ENCODE measurements at places on chromosomes 5 and 9.

- H3K4me3 ChIP-seq, result no peak overlapping the region
- H3K4me1 ChIP-seq, result no peaks in the 10 kb centered on the region
- H3K27ac ChIP-seq, result no peak overlapping the region
- DNase-seq, result no peak
- H3K36me3 ChIP-seq, result no peaks in the 10 kb centered on the region
Measured at GRCh38 chr5:41598011-41598410, 87.6 kb upstream of the PLCXD3 start.

DNA sequence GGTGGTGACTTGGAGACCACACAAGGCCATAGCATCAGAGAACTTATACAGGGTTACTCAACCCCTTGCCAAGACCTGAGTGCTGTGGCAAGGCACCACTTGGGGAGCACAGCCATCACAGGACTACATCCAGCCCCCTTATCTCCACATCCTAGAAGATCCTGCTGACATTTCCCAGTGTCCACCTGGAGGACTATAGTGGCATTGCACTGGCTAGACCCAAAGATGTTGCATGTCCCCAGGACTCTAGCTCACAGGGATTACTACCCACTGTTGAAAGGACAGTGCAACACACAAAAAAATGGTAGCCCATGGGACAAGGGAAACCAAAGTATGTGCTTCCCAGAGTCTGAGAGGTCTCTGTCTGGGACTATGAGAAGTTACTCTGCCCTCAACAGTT lies 411.1 kb upstream of the NUDT12 start:
- no peak overlapping the region for H3K4me3 ChIP-seq
- H3K36me3 ChIP-seq, result no peaks in the 10 kb centered on the region
- H3K4me1 ChIP-seq, result no peaks in the 10 kb centered on the region
- H3K27me3 ChIP-seq, result no peaks in the 10 kb centered on the region
- H3K27ac ChIP-seq, result no peak overlapping the region

- no peaks in the 10 kb centered on the region for H3K27me3 ChIP-seq
- DNase-seq, result no peak
Measured at GRCh38 chr9:129840034-129840433, 4.8 kb downstream of the USP20 start.

DNA sequence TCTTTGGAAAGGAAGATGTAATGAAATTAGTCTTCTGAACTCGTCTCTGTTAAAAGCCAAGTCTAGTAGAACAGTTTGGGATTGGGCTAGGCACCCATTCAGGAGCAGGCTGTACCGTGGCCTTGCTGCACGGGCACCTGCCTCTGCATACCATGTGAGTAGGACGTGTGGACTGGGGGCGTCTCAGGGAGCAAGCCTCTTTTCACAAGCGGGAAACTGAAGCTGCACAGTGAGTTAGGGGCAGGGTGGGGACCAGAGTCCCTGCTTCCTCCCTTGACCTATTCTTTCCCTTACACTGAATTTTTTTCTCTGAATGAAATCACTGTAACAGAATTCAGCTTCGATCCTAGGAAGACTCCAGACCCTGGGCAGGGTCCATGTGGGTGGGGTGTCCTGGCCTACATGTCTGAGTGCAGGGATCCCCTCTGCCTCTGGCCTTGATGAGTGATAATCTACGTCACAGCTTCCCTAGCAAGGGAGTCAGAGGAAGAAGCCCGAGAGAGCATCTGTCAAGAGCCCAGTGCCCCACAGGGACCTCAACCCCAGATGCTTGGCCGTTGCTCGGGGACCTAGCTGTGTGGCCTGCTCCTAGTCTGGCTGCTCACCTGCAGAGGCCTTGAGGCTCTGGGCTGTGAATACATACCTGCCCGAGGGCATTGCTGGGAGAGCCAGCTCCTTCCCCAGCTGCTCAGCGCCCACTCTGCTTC lies 15.1 kb downstream of the PHF2 start:
- no peak for DNase-seq
- H3K27me3 ChIP-seq, result no peaks in the 10 kb centered on the region
- H3K27ac ChIP-seq, result no peak overlapping the region
- H3K36me3 ChIP-seq, result no peaks in the 10 kb centered on the region
- no peak overlapping the region for H3K4me3 ChIP-seq

GRCh38 chr5:149804478-149805450 lies 74.7 kb downstream of the PPARGC1B start:
- no peak overlapping the region for H3K4me3 ChIP-seq
- no peak for DNase-seq
- peaks cover 86% of the 10 kb centered on the region for H3K4me1 ChIP-seq
- H3K27ac ChIP-seq, result peak overlapping the region; percentile 76
- H3K27me3 ChIP-seq, result no peaks in the 10 kb centered on the region
- H3K36me3 ChIP-seq, result no peaks in the 10 kb centered on the region

- no peak overlapping the region for H3K4me3 ChIP-seq
- H3K4me1 ChIP-seq, result no peaks in the 10 kb centered on the region
- H3K27ac ChIP-seq, result no peak overlapping the region
- H3K36me3 ChIP-seq, result no peaks in the 10 kb centered on the region
- DNase-seq, result no peak
Measured at GRCh38 chr9:121797081-121797480, 145.6 kb downstream of the DAB2IP start.

GRCh38 chr5:14902826-14903560 lies 31.4 kb upstream of the ANKH start:
- no peaks in the 10 kb centered on the region for H3K27me3 ChIP-seq
- no peak for DNase-seq
- peaks cover 16% of the 10 kb centered on the region for H3K4me1 ChIP-seq

- H3K27ac ChIP-seq, result no peak overlapping the region
- no peak overlapping the region for H3K4me3 ChIP-seq
- DNase-seq, result no peak
- no peaks in the 10 kb centered on the region for H3K4me1 ChIP-seq
- peaks cover 2% of the 10 kb centered on the region for H3K36me3 ChIP-seq
- H3K27me3 ChIP-seq, result no peaks in the 10 kb centered on the region
Measured at GRCh38 chr5:6494939-6495338, 46.3 kb downstream of the UBE2QL1 start.

DNA sequence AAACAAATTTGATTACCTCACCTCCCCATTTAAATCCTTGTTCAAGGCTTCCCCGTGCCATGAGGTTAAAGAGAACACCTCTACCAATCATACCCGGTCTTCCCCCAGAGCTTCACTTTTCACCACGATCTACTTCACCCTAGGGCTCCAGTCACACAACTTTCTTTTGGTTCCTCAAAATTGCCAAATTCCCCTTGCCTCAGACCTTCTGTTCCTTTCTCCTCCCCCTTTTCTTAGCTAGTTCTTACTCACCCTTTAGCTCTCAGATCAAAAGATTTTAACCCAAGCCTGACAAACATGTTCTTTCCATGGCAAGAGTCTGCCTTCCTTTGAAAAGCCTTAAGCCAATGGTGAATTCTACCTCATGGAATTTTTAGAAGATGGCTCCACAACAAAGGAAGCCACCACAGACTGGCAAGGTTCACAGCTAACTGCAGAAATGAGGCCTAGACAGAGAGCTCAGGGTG lies 56.7 kb downstream of the MAPKAP1 start:
- H3K36me3 ChIP-seq, result no peaks in the 10 kb centered on the region
- H3K4me1 ChIP-seq, result peaks cover 6% of the 10 kb centered on the region
- no peaks in the 10 kb centered on the region for H3K27me3 ChIP-seq
- no peak overlapping the region for H3K27ac ChIP-seq
- no peak for DNase-seq
- H3K4me3 ChIP-seq, result no peak overlapping the region

- no peak for DNase-seq
- H3K27ac ChIP-seq, result no peak overlapping the region
- H3K36me3 ChIP-seq, result no peaks in the 10 kb centered on the region
- no peak overlapping the region for H3K4me3 ChIP-seq
- no peaks in the 10 kb centered on the region for H3K27me3 ChIP-seq
Measured at GRCh38 chr9:115296831-115297565, 179.0 kb upstream of the TNC start.

DNA sequence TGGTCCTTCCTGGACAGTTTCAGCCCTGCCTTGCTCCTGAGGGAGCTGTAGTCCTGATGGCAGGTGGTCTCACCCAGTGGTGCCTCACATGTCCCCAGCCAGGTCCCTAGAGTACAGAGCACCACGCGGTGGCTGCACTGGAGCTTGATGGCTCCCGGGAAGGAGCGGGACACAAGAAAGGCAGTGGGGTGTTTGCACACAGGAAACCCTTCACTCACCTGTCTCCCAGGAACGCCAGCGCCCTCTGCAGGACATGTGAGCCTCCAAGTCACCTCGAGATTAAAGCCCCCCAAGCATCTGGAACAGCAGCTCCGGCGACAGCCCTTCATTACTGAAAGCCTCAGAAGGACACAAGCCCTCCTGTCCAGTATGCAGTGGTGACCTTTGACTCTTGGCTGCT lies 19.9 kb upstream of the TMEM250 start:
- no peak overlapping the region for H3K27ac ChIP-seq
- peaks cover 5% of the 10 kb centered on the region for H3K4me1 ChIP-seq
- H3K4me3 ChIP-seq, result no peak overlapping the region
- no peak for DNase-seq

- H3K27ac ChIP-seq, result no peak overlapping the region
- no peak for DNase-seq
- no peaks in the 10 kb centered on the region for H3K36me3 ChIP-seq
- no peak overlapping the region for H3K4me3 ChIP-seq
- no peaks in the 10 kb centered on the region for H3K4me1 ChIP-seq
Measured at GRCh38 chr9:33903157-33903780, 86.3 kb downstream of the UBE2R2 start.

GRCh38 chr5:56212130-56212879 lies 20.8 kb downstream of the ANKRD55 start:
- no peaks in the 10 kb centered on the region for H3K27me3 ChIP-seq
- H3K4me1 ChIP-seq, result no peaks in the 10 kb centered on the region
- H3K4me3 ChIP-seq, result no peak overlapping the region
- no peak for DNase-seq

- peaks cover 13% of the 10 kb centered on the region for H3K4me1 ChIP-seq
- no peak overlapping the region for H3K4me3 ChIP-seq
- DNase-seq, result no peak
- no peaks in the 10 kb centered on the region for H3K36me3 ChIP-seq
- no peaks in the 10 kb centered on the region for H3K27me3 ChIP-seq
- no peak overlapping the region for H3K27ac ChIP-seq
Measured at GRCh38 chr9:93054758-93055704, 3.5 kb upstream of the SUSD3 start.

GRCh38 chr5:111744455-111744854 lies 12.5 kb downstream of the NREP start:
- no peaks in the 10 kb centered on the region for H3K36me3 ChIP-seq
- H3K4me3 ChIP-seq, result no peak overlapping the region
- no peak overlapping the region for H3K27ac ChIP-seq
- H3K4me1 ChIP-seq, result peaks cover 49% of the 10 kb centered on the region
- DNase-seq, result no peak

GRCh38 chr5:67506241-67506640 lies 309.6 kb upstream of the CD180 start:
- no peak overlapping the region for H3K27ac ChIP-seq
- no peak for DNase-seq
- no peak overlapping the region for H3K4me3 ChIP-seq
- no peaks in the 10 kb centered on the region for H3K27me3 ChIP-seq
- H3K4me1 ChIP-seq, result no peaks in the 10 kb centered on the region

DNA sequence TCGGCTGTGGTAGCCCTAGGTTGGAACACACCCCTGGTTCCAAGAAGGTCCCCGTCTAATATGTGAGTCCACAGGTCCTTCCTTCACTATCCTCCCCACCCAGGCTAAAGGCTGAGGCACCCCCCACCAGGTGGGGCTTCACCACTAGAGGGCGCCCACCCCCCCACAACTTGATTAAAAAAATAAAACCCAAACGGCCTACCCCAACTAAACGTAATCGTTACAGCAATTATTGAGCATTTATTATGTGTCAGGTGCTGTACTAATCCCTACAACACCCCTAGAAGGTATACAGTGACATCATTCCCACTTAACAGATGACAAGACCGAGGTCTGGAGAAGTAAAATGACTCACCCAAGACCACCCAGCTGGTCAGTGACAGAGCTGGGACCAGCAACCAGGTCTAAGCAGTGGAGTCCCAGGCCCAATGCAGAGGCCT lies 65.0 kb downstream of the FGF18 start:
- no peaks in the 10 kb centered on the region for H3K36me3 ChIP-seq
- DNase-seq, result no peak
- no peak overlapping the region for H3K4me3 ChIP-seq

GRCh38 chr9:111597852-111598732 lies 1.4 kb downstream of the PTGR1 start:
- no peaks in the 10 kb centered on the region for H3K27me3 ChIP-seq
- peaks cover 47% of the 10 kb centered on the region for H3K4me1 ChIP-seq
- peak overlapping the region; percentile 90 for H3K27ac ChIP-seq

DNA sequence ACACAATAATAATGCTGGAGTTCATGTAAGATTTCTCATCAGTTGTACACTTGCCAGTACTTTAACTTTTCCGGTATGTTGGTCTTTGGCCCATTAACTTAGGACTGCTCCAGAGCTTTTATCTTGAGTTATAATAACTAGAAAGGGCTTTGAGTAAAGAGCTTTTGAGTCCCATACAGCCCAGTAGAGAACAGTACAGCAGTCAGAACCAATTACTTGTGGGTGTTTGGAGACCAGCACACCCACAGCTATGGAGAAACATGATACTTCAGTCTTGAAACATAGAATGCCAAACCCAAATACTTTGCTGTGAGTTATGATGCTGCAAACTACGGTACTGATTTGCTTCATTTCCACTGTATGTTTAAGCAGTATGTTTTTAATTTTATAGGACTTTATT lies 374.3 kb downstream of the CCDC171 start:
- no peak overlapping the region for H3K27ac ChIP-seq
- no peaks in the 10 kb centered on the region for H3K4me1 ChIP-seq
- no peaks in the 10 kb centered on the region for H3K36me3 ChIP-seq
- no peak for DNase-seq
- H3K27me3 ChIP-seq, result no peaks in the 10 kb centered on the region
- no peak overlapping the region for H3K4me3 ChIP-seq

GRCh38 chr5:139399501-139400121 lies 4.3 kb downstream of the SPATA24 start:
- H3K27ac ChIP-seq, result no peak overlapping the region
- no peaks in the 10 kb centered on the region for H3K27me3 ChIP-seq
- no peak for DNase-seq
- no peaks in the 10 kb centered on the region for H3K36me3 ChIP-seq
- peaks cover 39% of the 10 kb centered on the region for H3K4me1 ChIP-seq

- H3K36me3 ChIP-seq, result no peaks in the 10 kb centered on the region
- H3K4me1 ChIP-seq, result no peaks in the 10 kb centered on the region
- H3K27me3 ChIP-seq, result no peaks in the 10 kb centered on the region
- peak overlapping the region; percentile 73 for H3K27ac ChIP-seq
- DNase-seq, result no peak
Measured at GRCh38 chr5:67648201-67648671, 451.6 kb upstream of the CD180 start.

DNA sequence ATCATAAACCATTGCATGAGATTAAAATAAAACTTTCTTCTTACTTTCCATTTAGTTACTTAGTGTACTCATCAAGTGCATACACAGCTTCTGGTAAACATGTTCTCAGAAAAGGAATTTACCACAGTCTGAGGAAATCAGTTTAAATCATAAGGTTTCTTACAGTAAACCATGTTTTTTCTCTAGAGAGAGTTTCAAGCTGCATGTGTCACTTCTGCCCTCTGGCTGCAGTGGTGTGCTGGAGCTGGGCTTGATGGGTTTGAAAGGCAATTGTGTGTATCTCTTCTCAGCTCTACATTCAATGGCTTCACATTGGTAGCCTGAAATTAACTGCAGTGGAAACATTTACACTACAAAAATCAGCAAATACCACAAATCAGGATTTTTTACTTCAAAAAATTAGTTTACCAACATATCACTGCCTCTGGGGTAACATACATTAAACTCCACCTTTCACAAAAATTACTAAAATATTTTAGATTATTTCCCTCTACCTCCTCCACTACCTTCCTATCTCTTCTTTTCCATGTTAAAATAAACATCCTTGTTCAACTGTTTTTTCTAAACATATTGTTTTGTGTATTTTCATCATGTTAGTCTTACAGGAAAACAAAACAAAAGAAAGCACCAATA lies 414.3 kb downstream of the ANXA1 start:
- no peak overlapping the region for H3K27ac ChIP-seq
- no peak for DNase-seq
- no peaks in the 10 kb centered on the region for H3K4me1 ChIP-seq
- H3K27me3 ChIP-seq, result no peaks in the 10 kb centered on the region
